ENCODE measurements at places on chromosomes 16 and 17.
A peak's percentile ranks its signal among the peaks of the same experiment; 100 is the strongest.

DNA sequence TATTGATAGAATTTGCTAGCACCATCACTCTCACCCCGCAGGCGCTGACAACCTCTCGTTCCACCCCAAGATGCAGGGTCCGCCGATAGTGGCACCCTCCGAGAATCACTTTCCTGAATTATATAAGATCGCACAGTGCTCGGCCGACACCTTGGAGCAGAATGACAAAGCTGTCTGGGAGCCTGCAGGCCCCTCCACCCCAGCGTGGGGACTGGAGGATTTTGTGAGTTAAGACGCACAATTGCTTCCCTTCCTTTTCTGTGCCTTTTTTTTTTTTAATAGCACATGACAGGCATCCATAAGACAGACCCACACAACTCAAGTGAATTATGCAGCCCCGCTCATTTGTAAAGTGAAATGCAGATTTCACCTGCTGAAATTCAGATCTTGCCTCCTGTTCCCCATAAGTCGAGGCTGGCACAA is 155.3 kb downstream of the C16orf78 start:
- no peak for DNase-seq

- no peak for DNase-seq
Observed at GRCh38 chr16:81758376-81758775, 20.7 kb upstream of the PLCG2 start.

DNA sequence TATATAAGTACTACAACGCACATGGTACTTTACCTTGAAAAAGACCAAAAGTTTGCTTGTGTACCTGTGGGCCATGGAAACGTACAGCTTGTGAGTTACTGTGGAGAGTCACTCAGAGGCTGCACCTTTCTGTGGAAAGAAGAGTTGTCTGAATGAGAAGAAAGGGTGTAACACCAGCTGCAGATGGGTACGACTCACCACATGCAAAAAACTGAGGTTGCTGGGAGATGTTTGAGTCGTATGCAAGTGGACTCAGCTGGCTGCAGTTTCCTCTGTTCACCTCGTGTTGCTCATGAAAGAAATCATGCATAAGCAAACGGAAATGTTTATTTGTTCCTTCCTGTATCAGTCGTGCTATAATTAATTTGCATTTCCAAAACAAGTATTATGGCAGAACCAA is 22.4 kb upstream of the DYNLRB2 start:
- no peak for DNase-seq

GRCh38 chr16:89602273-89602951 is 11.0 kb upstream of the DPEP1 start:
- no peak for DNase-seq

GRCh38 chr17:78888941-78889518 is 14.0 kb downstream of the CEP295NL start:
- no peak for DNase-seq

GRCh38 chr17:35801583-35802224 is 6.3 kb upstream of the MMP28 start:
- peak; percentile 58 for DNase-seq

GRCh38 chr16:73124097-73124652 is 76.2 kb upstream of the ZFHX3 start:
- no peak for DNase-seq

DNA sequence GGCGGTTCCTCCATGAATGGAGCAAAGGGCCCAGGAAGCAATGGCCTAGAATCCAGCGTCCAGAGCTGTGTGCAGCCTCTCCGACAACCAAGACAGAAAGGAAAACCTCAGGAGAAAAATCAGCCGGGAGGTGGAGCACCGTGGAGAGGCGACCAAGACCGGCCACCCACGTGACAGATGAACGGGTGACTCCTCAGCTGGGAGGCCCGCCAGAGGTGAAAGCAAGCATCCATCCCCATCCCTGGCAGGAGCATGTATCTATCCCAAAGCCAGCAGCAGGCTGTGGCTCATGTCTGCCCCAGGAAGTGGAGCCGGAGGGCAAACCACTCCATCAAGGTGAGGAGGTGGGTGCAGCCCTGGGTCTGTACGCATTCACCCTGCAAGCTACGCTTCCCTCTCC is 52.1 kb downstream of the FOXL1 start:
- DNase-seq = no peak

- DNase-seq = no peak
Observed at GRCh38 chr16:987906-988305, 6.3 kb downstream of the SOX8 start.

- DNase-seq = no peak
Observed at GRCh38 chr16:64225036-64225435, 896.8 kb downstream of the CDH11 start.

DNA sequence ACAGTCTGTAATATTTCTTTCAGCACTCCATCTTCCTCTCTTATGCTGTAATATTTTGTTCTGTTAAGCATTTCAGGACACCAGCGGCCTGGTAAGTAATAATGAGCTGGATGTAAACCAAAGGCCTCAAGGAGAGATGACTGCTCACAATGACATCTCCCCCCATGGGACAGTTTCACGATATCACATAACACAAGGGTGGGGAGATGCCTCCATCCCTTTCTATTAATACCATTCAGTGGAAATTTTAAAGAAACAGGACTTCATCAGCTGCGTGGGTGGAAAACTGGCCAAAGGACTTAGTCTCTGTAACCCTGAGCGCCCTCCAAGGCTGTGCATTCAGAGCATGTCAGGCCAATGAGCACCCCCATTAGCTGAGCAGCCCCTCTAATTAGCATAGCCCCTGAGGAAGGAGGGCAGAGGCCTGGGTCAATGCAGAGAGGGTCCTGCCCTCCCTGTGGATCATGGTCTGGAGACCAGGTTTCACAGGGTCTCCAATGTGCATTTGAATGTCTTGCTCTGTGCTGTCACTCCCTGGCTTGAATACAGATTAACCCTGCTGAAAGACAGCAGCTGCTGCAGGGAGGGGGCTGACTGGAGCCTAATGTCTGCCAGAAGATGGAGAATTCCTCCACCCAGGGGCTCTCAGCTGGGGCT is 156.4 kb downstream of the HS3ST2 start:
- no peak for DNase-seq

- DNase-seq = no peak
Observed at GRCh38 chr17:48187872-48188608, 80.5 kb downstream of the SNX11 start.

DNA sequence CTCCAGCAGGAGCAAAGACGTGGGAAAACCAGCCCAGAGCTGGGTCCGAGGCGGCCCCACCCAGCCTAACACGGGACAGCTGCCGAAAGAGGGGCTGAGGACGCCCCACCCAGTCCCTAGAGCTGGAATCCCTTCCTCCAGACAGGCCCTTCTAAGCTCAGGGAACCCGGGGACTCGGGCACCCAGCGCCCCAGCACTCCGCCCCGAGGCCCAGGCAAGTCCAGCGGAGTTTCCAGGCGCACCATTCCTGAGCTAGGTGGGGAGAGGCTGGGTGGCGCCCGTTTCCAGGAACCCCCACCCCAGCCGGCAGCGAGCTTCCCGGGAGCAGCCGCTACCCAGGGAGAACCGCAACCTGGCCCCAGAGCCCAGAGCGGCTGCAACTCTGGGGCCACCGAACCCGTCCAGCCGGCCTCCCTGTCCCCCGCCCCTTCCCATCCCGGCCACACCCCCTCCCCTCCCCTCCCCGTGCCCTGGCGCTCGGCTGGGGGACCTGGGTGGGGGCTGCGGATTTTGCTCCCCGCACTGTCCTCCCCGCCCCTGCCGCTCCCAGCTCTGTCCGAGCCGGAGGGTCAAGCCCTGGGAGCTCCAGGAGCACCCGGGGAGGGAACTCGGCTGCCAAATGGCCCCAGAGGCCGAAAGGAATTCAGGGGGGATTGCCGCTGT is 536 bp downstream of the TMC6 start:
- no peak for DNase-seq

DNA sequence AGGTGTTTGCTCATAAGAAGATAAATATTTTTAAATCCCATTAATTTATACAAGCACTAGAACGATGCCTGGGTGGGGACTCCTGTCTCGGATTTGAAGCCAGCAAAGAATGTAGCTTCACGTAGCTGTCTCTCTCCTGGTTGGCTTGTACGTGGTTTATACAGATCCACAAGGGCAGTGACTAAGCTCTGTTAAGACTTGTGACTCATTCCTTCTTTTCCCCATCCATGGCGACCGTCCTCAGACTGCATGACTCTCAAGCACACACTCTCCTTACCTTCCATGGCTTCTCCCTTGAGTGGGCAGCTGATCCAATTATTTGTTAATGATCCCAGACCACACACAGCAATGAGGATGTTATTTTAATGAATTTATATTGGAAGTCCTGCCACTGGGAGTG is 679.7 kb upstream of the SOX9 start:
- DNase-seq = no peak

- DNase-seq = no peak
Observed at GRCh38 chr17:77609553-77610517, 348.7 kb upstream of the TNRC6C start.

DNA sequence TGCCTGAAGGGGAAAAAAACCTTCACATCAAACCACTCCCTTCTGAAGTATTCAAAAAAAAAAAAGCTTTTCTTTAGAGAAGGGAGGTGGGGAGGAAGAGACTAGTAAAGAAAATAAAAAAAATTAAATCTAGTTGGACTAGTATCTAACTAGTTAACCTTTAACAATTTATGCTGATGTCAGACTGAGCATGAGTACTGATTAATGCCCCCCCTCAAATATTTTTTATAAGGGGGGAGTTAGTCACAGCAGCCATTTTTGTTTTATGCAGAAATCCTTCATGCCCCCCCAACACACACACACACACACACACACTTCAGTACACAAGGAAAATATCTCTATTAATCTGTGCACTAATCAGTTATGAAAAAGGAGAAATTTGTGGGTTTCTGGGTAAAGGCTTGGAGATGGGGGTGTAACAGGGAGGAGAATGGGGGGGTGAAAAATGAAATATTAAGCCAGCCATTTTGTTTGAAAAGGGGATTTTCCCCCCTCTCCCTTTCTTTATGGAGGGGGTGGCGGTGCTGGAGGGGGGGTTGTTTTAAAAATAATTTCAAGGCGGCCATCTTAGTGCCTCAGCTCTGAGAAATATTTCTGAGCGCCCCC is 4.7 kb upstream of the CHD3 start:
- no peak for DNase-seq

- DNase-seq = no peak
Observed at GRCh38 chr16:11128211-11129141, 127.5 kb downstream of the SOCS1 start.

- DNase-seq = no peak
Observed at GRCh38 chr17:13925579-13925978, 143.7 kb upstream of the COX10 start.

GRCh38 chr17:19645734-19646201 is 2.8 kb upstream of the ALDH3A2 start:
- no peak for DNase-seq

DNA sequence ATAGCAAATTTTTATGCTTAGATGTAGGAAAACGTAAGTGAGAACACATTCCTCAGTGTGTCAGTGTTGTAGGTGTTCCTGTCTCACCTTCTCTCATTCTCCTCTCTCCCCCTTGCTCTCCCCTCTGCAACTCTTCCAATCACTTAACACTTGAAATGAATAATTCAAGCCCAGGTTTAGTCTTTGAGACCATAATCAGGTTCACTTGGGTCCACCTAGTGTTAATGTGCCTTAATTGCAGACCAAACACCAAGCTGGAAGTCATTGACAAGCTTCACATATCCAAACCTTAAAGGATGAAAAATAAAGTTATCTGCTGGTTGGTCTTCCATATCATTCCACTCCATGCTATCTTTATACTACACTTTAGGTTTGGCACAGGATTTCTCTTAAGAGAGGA is 37.0 kb downstream of the STXBP4 start:
- DNase-seq = no peak

DNA sequence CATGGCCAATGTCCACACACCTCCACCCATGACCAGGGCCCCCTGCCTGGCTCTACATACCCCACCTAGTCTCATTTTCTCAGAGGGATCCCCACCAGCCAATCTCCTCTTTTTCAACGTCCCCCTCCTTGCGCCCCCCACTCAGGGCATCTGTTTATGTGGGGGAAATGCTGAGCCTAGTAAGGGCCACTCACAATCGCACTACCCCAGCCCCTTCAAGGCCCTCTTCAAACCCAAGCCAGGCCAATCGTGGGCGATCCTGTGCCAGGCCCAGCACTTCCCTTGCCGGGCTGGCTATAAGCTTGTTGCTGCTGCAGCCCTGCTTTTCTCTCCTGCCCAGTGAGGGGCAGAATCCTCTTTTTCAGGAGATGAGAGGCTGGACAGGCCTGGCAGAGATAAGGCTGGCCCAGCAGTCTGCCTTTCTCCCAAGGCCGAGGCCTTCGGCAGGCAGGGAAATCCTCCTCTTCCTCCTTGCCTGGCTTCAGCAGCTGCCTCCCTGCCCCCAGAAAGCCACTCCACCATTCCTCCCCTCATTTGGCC is 16.1 kb downstream of the HSD11B2 start:
- no peak for DNase-seq

- DNase-seq = no peak
Observed at GRCh38 chr17:57985675-57985974, 2.4 kb downstream of the VEZF1 start.

DNA sequence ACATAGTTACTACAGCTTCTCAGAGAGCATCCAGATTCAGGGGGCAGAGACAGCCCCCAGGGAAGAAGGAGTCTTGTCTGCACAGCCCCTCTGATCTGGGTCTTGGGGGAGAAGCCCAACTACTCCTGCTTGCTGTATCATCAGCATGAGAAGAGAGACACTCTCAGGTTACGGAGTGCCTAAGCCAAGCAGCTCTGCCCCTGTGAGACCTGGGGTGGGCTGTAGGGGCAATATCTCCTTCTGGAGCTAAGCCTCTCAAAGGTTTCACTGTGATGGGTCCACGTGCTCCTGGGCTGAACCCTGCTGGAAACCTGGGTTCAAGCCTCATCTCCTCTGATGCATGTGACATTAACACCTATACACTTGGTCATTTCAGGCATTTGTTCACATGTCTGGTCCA is 123.2 kb downstream of the CPPED1 start:
- no peak for DNase-seq

DNA sequence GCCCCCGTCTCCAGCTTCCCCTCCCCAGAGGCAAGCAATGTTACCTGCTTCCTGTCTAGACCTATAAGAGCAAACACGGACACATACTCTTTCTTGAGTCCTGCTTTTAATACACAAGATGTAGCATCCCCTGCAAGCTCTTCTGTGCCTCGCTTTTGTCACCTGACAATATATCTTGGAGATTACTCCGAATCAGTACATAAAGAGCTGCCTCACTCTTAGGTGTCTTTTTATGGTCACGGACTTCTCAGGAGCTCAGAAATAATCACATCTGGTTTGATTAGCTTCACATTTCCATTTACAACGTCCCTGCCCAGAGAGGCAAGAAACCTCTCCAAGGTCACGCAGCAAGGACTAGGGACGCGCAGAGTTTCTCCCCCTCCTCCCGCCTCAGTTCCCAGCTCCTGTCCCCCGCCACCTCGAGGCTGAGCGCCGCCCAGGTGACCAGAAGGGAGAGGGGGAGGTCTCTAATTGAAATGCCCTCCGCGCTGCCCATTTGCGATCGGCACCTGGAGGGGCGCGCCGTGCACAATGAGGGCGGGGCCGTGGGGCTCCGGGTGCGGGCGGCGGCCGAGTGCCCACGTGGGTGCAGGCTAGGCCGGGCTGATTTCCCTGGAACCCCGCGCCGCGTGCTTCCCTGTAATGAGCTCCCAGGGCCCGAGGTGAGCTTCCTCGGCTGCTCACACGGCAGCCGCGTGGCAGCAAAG is 13.8 kb upstream of the SEZ6 start:
- no peak for DNase-seq
